SW 1271 (cell line): ENCODE measurements at places on chromosomes 11 and 22.

DNA sequence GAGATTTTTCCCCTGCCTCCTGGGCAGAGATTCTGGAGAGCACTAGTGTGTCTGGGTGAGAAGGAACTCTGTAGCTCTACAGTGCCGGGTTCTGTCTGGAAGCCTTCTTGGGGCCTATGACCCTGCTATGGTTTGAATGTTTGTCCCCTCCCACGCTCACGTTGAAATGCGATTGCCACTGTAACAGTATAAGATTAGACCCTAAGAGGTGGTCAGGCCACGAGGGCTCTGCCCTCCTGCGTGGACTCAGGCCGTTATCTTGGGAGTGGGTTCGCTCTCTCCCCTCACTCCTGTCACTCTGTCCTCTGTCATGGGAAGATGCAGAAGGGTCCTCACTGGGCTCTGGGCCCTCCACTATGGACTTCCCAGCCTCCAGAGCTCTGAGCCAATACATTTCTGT, 3.5 kb downstream of the AP5B1 start:
- DNase-seq, result no peak

GRCh38 chr11:18770479-18771125, 21.0 kb downstream of the PTPN5 start:
- no peak for DNase-seq

DNA sequence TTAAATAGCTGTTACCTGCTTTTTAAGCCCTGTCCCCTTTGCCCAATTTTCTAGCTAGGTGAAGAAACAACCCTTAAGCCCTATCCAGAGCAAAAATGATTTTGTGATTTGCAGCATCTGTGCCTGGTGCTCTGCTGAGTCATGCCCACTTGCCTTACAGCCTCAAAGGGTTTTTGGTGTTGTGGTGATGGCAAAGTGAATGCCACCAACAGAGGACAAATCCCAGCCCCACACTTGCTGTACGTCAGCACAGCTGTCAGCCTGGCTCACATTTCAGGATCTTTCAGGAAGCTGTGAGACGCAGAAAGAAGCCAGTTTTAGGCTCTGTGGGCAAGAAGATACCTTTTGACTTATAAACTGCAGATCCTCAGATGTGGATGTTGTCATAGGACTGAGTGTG, 401.7 kb downstream of the TENM4 start:
- no peak for DNase-seq

DNA sequence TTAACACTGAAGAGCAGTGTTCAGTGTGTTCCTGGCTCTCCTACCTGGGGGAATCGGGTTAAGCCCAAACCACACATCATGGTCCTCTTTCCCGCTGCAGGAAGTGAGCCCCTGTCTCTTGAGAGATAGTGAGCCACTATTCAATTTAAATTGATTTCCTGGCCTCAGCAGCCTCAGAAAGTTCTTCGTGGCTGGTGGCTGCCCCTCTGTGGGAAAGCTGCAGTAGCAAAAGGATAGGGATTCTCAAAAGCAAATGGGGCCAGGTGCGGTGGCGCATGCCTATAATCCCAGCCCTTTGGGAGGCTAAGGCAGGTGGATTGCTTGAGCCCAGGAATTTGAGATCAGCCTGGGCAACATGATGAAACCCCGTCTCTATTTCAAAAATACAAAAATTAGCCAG, 49.1 kb upstream of the CD5 start:
- DNase-seq, result no peak

DNA sequence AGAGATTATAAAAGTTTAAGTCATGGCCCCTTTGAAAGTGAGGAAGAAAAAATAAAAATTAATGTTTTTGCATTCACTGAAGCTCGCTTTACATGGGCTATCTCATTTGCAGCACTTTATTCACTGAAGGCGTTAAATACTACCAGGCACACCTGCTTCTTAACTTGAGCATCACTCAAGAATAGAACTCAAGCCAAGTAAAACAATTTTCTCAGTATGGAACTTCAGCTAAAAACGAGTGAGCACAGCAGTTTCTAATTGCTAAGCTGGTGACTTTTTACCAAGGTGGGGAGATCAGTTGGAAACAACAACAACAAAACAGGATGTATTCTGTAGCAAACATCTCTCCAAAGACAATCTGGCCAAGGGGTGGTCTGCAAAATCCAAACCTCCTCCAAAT, 405.6 kb downstream of the RAB38 start:
- DNase-seq, result no peak

GRCh38 chr11:110235966-110236365, 60.4 kb downstream of the RDX start:
- no peak for DNase-seq

DNA sequence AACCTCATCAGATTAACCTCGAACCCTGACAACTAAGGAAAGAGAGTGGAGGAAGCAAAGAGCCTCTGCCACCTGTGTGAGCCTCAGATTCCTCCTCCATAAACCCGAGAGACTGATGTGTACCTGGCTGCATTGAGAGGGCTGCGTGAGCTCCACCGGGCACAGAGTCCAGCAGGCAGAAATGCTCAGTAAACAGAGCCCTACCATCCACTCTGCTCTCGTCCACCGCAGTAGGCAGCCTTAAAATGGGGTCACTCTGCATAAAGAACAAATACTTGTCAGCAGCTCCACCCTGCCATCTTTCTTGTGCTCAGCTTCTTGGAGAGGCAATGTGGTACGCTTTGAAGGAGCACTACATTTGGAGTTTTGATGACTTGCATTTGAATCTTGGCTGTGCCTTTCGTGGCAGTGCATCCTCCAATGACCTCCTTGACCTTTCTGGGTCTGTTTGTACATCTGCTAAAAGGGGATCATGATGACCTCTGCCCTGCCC, 43.0 kb upstream of the CD5 start:
- no peak for DNase-seq

DNA sequence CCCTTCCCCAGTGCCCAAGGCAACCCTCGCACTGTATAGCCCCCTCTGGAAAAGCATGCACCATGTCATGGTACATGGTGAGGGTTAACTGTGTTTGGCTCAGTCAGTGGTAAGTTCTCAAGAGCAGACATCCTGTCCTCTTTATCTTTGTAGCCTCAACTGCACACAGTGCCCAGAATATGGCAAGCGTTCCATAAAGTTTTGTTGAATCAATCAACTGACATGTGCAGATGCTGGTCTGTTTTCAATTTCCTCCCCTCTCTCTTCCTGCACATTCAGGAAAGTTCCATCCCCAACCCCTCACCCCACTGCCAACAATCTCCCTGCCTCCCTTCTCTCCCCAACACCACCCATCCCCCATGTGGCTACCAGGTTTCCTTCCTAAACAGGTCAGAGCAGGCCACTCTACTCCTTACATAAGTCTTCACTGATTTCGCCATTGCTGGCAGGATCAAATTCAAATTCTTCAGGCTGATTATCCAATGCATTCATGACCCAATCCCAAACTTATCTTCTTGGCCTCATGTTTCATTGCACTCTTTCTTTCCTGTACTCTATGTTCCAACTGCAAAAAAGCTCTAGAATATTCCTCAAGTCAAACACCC, 15.5 kb upstream of the TMPRSS5 start:
- no peak for DNase-seq

DNA sequence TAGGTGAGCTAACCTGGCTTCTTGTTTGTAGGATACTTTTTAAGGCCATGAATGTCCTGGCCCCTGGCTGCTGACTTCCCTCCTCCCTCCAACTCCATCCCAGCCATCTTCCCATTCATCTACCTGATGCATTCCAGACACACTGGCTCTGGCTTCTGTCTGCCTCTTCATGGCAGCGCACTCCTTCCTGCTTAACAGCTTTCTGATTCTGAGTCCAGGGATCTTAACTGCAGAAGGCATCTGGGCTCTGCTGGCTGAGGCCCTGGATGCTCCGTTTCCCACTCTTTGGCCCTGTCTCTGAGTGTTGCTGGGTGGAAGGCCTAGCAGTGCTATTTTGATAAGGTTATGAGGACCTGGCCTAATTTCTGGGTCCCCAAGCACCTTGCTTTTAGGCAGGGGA, 1.8 kb upstream of the THY1 start:
- DNase-seq, result no peak

DNA sequence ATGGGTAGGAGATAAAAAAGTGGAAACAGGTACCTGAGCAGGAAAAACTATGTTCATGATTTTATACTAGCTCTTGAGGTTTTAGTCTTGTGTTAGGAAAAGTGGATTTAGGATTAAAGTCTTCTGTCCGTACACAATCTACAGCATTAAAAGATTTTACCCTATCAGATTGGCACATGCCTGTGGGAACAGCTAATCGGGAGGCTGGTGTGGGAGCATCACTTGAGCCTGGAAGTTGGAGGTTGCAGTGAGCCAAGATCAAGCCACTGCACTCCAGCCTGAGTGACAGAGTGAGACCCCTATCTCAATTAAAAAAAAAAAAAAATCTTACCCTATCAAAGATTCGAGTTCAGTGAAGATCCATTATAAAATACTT, 12.2 kb upstream of the CRKL start:
- DNase-seq, result no peak

DNA sequence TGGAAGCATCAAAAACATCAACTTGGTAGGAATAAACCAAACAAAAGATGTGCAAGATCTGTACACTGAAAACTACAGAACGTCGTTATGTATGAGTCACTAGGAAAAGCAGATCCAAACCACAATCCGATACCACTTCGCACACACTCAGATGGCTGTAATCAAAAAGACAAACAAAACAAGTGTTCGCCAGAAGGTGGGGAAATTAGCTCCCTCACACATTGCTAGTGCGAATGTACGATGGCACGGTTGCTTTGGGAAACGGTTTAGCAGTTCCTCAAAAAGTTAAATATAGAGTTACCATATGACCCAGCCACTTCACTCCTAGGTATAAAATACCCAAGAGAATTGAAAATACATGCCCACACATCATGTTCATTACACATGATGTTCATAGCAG, 14.8 kb upstream of the CARD10 start:
- no peak for DNase-seq

DNA sequence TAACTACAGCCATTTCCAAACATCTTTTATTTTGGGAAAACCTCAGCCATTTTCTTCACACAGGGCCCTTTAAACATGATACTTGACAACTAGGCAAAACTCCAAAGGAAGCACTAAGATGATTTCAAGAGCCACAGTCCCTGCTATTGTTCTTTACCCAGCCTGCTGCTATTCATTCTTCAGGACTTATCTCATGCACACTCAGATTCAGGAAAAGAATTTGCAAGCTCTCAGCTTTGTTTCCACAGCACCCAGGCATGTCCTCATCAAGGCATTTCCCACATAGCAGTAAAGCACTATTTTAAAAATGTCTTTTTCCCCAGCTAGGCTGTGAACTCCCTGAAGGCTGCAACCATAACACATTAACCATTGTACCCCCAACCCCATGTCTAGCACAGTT, 609.3 kb upstream of the CCDC90B start:
- no peak for DNase-seq

- DNase-seq, result no peak
Measured at GRCh38 chr11:103013421-103013820, 57.9 kb upstream of the MMP13 start.

DNA sequence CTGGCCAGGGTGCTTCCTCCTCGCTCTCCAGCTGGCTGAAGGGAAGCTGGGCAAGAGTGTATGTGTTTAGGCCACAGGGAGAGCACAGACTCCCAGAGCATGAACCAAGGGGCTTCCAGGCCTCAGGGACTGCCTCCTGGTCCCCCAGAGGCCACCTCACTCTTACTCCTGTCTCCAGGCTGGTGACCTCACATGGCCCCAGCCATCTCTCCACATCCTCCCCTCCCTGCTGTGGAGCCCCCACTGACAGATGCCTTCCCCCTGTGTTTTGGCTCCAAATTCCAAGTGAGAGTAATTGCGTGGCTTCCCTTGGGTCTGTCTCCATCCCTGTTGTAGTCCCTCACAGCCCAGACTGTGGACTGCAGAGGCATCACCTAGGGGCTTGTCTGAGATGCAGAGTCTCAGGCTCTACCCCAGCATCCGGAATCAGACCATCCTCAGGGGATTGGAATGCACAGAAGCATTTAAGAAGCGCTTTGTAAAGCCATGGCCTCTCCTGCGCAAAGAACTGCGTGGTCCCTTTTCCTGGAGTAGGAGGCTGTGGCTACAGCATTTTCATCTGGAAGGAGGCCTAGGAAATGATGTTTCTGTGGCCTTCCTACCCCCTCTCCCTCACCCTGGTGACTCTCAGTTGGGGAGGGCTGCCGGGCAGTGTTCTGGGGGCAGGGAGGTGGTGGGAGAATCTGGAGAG, 91.1 kb downstream of the ATXN10 start:
- DNase-seq, result no peak

- DNase-seq, result no peak
Measured at GRCh38 chr22:35625763-35626432, 8.8 kb upstream of the MB start.

GRCh38 chr22:30307041-30307574, 17.8 kb upstream of the CASTOR1 start:
- DNase-seq, result no peak

- no peak for DNase-seq
Measured at GRCh38 chr11:71450939-71451338, 2.1 kb upstream of the NADSYN1 start.

- DNase-seq, result no peak
Measured at GRCh38 chr22:38136607-38137006, 26.1 kb upstream of the BAIAP2L2 start.

DNA sequence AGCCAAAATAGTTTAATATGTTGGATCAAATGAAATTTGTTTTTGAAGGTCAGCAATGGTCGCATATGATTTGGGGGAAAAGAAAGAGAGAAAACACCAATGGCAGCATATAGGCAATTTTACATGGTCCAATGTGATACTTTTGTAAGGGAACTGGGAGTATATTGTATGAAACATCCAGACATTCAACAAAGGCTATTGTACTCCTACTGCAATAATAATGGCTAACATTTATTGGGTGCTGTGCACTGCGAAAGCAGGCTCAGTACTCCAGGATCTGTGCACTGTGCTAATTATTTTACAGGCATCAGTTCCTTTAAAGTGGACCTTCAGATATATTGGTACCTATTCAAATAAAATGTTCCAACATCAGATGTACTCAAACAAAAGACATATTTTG, 5.9 kb upstream of the OR10V1 start:
- no peak for DNase-seq
